Common myeloid progenitor, CD34-positive (primary cell): ENCODE measurements at places on chromosomes 4 and X.

DNA sequence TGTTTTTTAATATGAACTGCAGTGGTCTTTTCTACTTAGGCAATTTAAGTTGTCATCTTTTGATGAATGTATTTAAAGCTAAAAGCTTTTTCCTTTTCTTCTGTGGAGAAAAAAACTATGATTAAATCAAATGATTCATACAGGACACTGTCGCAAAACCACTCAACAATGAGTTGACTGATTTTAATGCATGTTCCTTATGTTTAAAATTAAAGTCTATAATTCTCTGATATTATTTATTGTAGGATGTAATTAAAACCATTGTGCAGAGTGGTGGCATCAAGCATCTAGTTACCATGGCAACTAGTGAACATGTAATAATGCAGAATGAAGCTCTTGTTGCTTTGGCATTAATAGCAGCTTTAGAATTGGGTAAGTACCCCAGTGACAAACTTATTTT is 172.5 kb downstream of the RAP1GDS1 start:
- DNase-seq = peak; percentile 50
- no peak overlapping the region for H3K4me3 ChIP-seq
- peaks cover 3% of the 10 kb centered on the region for H3K4me1 ChIP-seq

GRCh38 chr4:15893962-15894361 is 44.6 kb downstream of the FGFBP1 start:
- peaks cover 3% of the 10 kb centered on the region for H3K4me1 ChIP-seq
- no peaks in the 10 kb centered on the region for H3K36me3 ChIP-seq
- H3K27ac ChIP-seq = no peak overlapping the region

GRCh38 chr4:166128403-166128802 is 255.4 kb downstream of the TLL1 start:
- H3K27me3 ChIP-seq = no peaks in the 10 kb centered on the region
- H3K4me3 ChIP-seq = no peak overlapping the region
- H3K27ac ChIP-seq = no peak overlapping the region
- no peaks in the 10 kb centered on the region for H3K36me3 ChIP-seq

- no peaks in the 10 kb centered on the region for H3K27me3 ChIP-seq
- no peak overlapping the region for H3K4me3 ChIP-seq
- H3K36me3 ChIP-seq = no peaks in the 10 kb centered on the region
- no peaks in the 10 kb centered on the region for H3K4me1 ChIP-seq
- DNase-seq = no peak
- no peak overlapping the region for H3K27ac ChIP-seq
These were observed 409.7 kb downstream of the GLUD2 start for GRCh38 chrX:121457096-121457495.

- H3K4me1 ChIP-seq = no peaks in the 10 kb centered on the region
- H3K27ac ChIP-seq = no peak overlapping the region
- H3K4me3 ChIP-seq = no peak overlapping the region
- no peaks in the 10 kb centered on the region for H3K27me3 ChIP-seq
- H3K36me3 ChIP-seq = no peaks in the 10 kb centered on the region
These were observed 984.1 kb downstream of the TRAM1L1 start for GRCh38 chr4:116101321-116101720.
